NCI-H774 (cell line): ENCODE measurements at places on chromosomes 5 and 9.

GRCh38 chr5:122879076-122879475, 33.7 kb downstream of the SNX24 start:
- no peak for DNase-seq

GRCh38 chr5:56050551-56051255, 55.9 kb upstream of the IL6ST start:
- no peak for DNase-seq

DNA sequence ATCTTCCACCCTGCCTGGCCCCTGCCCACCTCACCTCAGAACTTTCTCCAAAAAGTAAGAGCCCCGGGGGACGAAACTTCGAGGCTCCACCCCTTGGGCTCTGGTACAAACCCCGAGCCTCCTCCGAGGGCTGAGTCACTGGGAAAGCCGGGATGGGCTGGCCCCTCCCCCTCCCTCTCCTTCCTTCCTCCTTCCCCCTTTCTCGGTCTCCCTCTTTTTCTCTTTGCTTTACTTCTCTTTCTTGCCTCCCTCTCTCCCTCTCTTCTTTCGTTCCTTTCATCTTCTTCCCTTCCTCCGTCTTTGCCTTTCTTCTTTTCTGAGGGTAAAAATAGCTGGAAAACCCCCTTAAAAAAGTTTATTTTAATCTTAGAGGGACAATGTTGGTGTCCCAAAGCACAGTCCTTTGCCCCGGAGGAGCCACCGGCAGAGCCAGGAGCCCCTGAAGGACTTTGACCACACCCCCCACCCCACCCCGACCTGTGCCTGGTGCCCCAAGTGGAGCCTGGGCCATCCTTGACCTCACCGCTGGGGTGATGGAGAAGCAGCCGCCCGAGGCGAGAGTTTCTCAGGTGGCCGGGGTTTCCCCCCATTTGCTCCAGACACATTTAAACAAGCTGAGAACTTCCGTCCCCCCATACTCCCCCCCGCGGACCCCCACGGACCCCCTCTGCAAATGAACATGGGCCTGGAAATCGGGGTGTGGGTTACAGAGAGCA, 5.7 kb upstream of the NOTCH1 start:
- no peak for DNase-seq

DNA sequence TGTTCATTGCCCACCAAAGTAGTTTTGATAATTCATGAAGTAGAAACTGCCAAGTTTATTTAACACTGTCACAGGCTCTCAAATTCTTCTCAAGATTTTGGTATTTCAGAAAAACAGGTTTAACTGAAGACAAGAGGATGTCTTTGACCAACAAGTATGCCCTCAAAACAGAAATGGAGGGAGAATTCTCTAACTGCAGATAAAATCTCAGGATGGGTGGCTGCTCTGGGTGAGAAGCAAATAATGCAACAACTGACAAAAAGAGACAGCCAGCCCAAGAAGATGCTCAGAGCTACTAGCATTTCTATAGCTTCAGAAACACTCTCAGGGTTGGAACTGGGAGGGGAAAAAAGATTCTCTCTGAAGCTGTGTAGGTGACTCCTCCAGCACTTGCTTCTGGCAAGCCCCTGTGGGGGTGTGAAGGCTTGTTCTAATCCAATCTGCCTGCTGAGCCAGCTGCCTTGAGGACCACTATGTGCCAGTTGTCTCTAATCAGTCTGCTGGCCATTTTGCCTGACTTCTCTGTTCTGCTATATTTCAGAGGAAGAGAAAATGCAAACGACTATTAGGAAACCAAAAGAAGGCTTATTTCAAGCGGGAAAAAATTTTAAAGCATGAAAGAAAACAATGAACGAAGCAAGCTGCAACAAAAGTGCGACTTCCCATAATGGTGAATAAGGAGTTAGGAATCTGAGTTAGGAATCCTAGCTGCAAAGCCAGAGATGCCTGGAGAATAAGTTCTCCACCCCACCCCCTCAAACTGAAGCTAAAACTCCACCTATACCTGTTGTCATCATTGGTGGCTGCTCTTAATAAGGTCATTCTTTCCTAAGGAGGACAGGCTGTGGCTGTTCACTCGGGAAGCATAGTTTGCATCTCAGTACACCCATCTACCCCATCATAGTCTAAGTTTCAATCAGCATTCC, 147.5 kb downstream of the GNAQ start:
- no peak for DNase-seq

GRCh38 chr9:107938801-107939386, 449.3 kb upstream of the KLF4 start:
- DNase-seq, result no peak

- DNase-seq, result no peak
Measured at GRCh38 chr5:122170620-122171019, 41.3 kb downstream of the ZNF474 start.
